ENCODE measurements at places on chromosomes 3 and 15. TPM values are rescaled to one million over a fixed set of nuclear protein-coding genes. Genes with fewer than 3 reads are reported as not detected.

Gene GRM7
- total RNA-seq = 33.7 TPM

Gene METTL6
- 31.5 TPM for total RNA-seq

Gene SATB1
- 153 TPM for total RNA-seq

Gene LRTM1
- not detected for total RNA-seq

Gene ZSCAN2
- total RNA-seq = 11.8 TPM

Gene ARF4
- 52.8 TPM for total RNA-seq

Gene EPHA3
- 9.1 TPM for total RNA-seq

Gene NANOGP8
- 1.6 TPM for total RNA-seq

Gene DAZL
- not detected for total RNA-seq

Gene GP5
- not detected for total RNA-seq

Gene ARRDC4
- total RNA-seq = 20.5 TPM

Gene POC1A
- total RNA-seq = 2.5 TPM

Gene CACNA1D
- 48.0 TPM for total RNA-seq

Gene HOMER2
- total RNA-seq = 36.1 TPM

Gene COL7A1
- total RNA-seq = 39.6 TPM

Gene LRRIQ4
- total RNA-seq = not detected

Gene FEZF2
- total RNA-seq = 16.4 TPM

Gene AP3B2
- 169 TPM for total RNA-seq
